ENCODE measurements at places on chromosomes 1 and 21.
A peak's percentile ranks its signal among the peaks of the same experiment; 100 is the strongest.

- no peak for DNase-seq
Observed at GRCh38 chr1:83747853-83748482, 251.0 kb downstream of the TTLL7 start.

DNA sequence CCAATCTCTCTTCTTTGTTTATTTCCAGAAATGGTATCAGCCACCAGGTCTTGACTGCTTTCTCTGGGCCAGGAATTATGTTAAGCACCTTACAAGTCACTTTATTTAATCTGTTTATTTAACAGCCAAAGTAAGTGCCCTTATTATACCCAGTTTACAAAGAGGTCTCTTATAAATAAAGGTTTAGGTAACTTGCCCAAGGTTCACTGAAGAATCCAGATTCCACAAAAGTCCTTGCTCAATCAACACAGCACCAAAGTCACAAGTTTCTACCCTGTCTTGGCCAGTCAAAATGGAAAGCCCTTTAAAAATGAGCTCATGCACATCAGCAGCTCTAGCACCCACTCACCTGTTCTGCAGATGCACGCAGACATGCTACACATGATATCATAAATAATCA, 28.0 kb upstream of the ATP1A1 start:
- DNase-seq: no peak

GRCh38 chr1:44423591-44424537, 18.8 kb downstream of the RNF220 start:
- DNase-seq: no peak

DNA sequence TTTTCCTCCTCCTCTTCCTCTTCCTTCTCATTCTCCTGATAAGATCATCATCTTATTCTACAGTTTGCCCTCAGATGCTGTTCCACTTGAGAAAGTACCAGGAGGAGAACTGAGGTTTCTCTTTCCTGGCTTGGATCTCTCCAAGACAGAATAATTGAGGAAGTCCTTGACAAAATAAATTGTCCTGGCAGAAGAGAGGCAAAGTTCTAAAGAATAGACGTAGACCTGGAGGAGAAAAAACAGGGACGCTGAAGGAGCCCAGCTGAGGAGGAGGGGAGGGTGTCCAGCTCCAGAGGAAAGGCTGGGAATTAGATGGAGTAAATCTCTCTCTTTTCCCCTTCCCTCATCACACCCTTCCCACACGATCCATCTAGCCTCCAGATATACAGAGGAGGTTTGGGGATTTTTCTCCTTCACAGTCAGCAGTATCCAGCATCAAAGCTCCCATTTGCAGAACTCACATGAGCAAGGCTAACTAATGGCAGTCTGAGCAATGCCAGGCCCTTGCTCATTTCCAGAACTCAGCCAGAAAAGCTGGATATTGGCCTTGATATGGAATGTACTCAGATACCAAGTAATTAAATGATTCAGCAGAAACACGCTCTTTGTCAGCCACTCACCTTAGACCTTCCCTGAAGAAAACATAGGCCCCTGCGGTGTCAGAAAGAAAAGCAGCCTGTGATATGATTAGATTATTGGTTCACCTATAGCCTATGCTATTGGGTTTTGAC, 5.1 kb upstream of the GNG12 start:
- no peak for DNase-seq

GRCh38 chr1:66083003-66083402, 290.3 kb downstream of the PDE4B start:
- no peak for DNase-seq

DNA sequence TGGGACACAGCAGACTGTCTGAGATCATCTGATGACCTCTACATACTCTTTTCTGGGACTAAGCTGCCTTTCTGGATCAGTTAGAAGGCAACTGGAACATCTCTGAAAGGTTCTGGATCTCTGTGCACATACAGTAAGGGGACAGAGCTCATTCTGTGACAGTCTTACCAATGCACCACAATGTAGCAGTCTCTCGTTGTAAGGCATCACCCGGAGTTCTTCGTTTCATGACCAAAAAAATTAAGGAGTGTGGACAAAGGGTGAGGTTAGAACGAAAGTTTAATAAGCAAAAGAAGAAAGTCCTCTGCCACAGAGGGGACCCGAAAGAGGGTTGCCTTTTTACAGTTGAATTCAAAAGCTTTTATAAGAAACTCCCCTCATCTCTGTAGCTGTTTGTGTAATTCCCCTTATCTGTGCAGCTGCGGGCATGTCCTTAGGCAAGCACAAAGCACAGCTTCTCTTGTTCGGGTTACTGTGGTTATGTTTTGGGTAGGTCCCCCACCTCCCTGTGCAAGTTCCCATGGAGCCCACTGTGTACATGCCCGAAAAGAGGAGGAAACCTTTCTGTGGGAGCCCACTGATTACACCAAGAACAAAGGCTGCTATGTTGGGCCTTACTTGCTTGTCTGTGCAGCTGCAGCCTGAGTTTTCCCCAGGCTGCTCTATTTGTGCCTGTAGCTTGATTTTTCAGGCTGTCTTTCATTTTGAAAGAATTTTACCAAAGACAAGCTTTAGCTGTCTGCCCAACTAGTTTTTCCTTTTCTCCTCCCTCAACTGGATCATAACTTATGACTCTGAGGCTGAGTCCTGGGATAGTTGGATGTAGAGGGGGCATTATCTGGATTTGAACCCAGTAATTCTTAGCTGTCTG, 53.1 kb upstream of the CACNA1E start:
- no peak for DNase-seq

DNA sequence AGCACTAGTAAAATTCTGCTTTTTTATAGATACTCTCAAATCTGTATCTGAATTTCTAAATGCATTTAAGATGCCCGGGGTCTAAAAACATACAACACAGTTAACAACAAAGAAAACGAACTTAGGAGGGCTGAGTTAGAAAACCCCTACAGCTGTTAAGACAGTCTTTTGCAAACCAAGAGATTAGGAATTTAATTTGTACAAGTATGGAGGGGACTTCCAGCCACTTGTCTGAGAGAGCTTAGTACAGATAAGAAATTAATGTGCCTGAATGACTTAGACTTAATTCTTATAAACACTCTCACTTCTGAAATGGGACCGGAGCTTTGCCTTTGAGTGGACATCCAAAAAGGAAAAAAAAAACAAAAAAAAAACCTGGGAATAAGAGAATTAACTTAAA, 61.6 kb downstream of the SMYD3 start:
- no peak for DNase-seq

GRCh38 chr1:209715314-209715713, 10.7 kb downstream of the HSD11B1 start:
- DNase-seq: no peak

DNA sequence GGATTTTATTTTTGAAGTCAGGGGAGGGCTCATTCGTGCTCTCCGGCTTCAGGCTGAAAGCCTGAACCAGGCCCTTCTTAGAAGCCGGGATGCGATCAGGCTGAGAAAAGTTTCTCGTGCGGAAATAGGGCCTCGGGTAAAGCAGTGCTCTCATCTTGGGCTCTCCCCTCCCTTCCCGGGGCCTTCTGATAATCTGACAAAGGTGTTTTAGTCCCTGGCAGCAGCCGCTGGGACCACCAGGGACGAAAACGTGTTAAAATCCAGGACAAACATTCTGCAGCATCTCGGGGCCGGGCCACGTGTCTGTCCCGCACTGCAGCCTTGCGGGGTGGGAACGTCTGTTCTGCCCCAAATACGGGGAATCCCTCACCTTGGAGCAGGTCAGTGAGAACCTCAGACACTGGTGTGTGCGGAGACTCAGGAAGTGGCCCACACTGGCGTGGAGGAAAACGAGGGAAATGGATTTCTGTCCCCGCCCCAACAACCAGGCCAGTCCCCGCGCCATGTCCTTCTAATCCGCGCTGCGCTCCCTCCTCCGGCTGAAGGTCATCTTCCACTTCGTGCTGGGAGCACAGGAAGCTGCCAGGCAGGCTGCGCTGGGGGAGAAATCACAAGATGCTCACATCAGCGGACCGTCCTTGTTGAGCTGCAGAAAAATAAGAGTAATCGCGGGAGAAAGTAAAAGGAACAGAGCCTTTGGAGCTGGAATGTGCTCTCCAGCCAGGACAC, 16.6 kb upstream of the AJAP1 start:
- no peak for DNase-seq

GRCh38 chr1:34366875-34367624, 190.3 kb downstream of the C1orf94 start:
- no peak for DNase-seq

- no peak for DNase-seq
Observed at GRCh38 chr1:2392686-2393085, 1.0 kb downstream of the RER1 start.

- DNase-seq: no peak
Observed at GRCh38 chr1:147627435-147628110, 42.8 kb downstream of the ACP6 start.

- no peak for DNase-seq
Observed at GRCh38 chr21:45916011-45916840, 65.3 kb upstream of the COL6A1 start.

DNA sequence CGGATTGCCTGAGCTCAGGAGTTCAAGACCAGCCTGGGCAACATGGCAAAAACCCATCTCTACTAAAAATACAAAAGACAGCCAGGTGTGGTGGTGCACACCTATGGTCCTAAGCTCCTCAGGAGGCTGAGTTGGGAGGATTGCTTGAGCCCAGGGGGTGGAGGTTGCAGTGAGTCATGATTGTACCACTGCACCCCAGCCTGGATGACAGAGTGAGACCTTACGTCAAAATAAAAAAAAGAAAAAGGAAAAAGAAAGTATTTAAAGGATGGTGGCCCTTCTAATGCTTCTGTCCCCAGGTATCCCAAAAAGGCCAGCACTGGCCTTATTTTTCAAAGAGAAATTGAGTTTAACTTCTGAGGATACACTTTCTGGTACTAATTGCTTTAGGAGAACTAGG, 1.7 kb downstream of the IKBKE start:
- no peak for DNase-seq

- DNase-seq: no peak
Observed at GRCh38 chr1:212643877-212644276, 35.3 kb downstream of the ATF3 start.

GRCh38 chr1:112882271-112882744, 73.7 kb downstream of the SLC16A1 start:
- DNase-seq: no peak

- no peak for DNase-seq
Observed at GRCh38 chr1:181023265-181024057, 791 bp upstream of the STX6 start.

GRCh38 chr1:64235181-64235580, 31.8 kb downstream of the UBE2U start:
- no peak for DNase-seq

DNA sequence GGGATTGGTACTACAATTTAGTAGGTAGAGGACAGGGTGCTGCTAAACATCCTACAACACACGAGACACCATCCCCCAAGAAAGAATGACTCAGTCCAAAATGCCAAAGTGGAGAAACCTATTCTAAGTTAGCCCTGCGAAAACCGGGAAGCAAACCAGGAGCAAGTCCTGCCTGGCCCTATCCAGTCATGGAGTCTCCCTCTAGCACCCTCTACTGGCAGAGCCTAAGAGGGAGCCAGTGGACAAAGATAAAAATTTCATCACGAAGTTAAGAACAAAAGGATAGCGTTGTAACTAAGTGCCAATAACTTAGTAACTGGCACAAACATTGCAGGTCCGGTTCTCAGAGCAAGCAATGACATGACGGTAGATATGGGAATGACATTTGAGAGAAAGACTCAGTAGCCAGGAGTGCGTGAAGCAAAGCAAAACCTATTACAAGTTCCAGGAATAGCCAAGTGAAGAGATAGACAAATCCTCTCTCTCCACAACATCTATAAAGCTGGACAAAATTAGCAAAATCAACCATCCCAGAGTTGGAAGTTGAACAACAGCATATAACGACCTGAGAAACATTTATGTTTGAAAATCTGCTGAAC, 383.5 kb downstream of the OMA1 start:
- no peak for DNase-seq

- no peak for DNase-seq
Observed at GRCh38 chr1:87336623-87337067, 8.0 kb downstream of the LMO4 start.

- no peak for DNase-seq
Observed at GRCh38 chr1:154408174-154408777, 3.1 kb downstream of the IL6R start.

DNA sequence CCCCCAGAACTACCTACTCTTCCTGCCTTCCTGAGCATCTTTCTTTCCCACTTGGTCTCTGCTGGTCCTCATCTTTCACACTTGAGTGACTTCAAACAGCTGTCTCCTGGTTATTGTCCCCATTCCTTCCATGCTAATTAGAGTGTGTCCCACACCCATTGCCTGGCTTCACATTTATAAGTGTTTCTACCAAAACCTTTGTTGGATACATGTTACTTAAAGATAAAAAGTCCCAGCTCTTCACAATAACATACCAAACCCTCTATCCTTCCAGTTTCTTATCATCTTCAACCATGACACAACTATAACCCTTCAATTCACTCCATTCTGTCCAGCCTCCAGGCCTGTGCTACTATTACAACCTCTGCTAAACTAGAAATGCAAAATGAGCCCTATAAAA, 41.0 kb downstream of the VCAM1 start:
- DNase-seq: no peak

GRCh38 chr1:63316984-63317816, 5.2 kb upstream of the FOXD3 start:
- no peak for DNase-seq

DNA sequence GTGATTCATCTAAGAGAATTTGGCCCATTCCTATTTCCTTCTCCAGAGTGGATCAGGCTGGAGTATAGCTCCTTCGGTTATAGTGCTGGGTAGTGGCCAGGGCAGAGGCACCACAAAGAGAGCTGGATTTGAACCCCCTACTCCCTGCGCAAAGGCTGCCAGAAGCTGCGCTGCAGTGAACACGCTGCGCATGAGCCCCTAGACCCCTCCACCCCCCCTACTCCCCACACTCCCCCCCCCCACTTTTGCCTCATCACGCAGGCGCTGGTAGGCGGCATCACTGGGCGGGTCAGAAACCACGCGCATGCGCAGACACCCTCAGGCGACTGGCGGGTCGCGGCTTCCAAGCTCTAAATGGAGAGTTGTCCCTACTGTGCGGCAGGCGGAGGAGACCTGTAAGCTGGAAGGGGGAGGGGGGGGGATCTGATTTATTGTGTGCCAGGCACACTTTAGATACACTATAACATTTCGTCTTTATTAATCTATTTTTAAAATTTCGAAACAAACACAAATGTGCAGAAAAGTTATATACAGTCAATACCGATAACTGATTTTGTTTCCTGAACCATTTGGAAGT, 38.7 kb upstream of the HMGN1 start:
- peak; percentile 83 for DNase-seq

DNA sequence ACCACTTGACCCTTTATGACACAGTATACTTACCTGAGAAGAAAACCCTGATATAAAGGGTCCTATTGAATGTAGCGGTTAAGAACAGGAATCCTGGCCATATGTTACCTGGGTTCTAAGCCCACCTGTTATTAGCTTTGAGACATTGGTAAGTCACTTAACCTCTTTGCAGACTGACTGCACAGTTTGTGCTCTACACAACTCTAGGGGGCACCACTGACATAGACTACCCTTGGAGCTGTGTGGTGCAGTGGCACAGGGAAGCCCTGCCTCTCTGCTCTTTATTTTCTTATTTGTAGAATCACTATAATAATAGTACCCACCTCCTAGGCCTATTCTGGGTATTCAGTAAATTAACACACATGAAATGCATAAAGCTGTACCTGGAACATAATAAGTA, 165.6 kb downstream of the C1orf94 start:
- DNase-seq: no peak

- DNase-seq: peak; percentile 71
Observed at GRCh38 chr1:24930260-24931145, at the start of gene RUNX3. Gene RUNX3 (minus strand): TSS chr1:24930276. CDS start chr1:24929868, 408 bp downstream.
